ENCODE measurements at places on chromosomes 1 and 21.
A peak's percentile ranks its signal among the peaks of the same experiment; 100 is the strongest.

- no peak for DNase-seq
Observed at GRCh38 chr1:154179946-154180687, 11.8 kb downstream of the TPM3 start.

GRCh38 chr1:113325022-113325421 lies 65.3 kb upstream of the MAGI3 start:
- no peak for DNase-seq

GRCh38 chr1:227779021-227779441 lies 36.4 kb upstream of the PRSS38 start:
- DNase-seq, result no peak

GRCh38 chr1:228000836-228001563 lies 5.8 kb upstream of the WNT3A start:
- no peak for DNase-seq

GRCh38 chr1:177282976-177283375 lies 112.2 kb downstream of the BRINP2 start:
- DNase-seq, result no peak

GRCh38 chr1:100443811-100444571 lies 91.7 kb downstream of the CDC14A start:
- no peak for DNase-seq

GRCh38 chr1:201145816-201146215 lies 8.5 kb downstream of the TMEM9 start:
- no peak for DNase-seq

DNA sequence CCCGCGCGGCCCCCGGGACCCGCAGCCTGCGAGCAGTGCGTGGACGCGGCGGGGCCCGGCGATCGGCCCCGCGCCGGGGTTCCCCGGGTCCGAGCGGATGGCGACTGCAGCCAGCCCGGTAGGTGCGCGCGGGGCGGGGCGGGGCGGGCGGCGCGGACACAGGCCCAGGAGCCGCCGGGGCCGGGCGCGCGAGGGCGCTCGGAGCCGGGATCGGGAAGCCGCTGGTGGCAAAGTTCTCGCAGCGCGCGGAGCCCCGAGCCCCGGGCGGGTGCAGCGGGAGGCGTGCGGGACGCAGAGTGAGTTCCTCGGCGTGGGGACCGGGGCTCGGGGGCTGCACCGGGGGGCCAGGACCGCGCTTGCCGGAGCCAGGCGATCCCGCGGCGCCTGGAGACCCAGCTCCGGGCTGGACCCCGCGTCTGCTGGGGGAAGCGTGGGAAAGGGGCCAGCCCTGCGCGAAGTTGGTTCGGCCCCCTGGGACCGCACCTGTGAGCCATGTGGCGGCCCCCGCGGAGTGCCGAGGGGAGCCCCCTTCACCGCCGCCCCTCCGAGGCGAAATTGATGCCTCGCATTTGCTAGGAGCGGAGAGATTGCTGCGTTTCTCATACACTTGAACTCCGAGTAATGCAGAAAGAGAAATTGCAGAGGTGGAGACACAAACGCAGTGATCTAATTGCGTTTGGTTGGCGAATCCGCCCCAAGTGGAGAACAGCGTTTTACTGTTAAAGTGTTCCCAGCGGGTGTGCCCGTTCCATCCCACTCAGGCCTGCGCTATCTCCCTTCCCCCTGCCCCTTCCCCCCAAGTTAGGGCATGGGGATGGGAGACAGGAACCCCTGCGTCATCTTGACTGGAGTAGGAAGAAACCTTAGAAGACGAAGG lies 228.9 kb upstream of the TMEM51 start:
- no peak for DNase-seq

DNA sequence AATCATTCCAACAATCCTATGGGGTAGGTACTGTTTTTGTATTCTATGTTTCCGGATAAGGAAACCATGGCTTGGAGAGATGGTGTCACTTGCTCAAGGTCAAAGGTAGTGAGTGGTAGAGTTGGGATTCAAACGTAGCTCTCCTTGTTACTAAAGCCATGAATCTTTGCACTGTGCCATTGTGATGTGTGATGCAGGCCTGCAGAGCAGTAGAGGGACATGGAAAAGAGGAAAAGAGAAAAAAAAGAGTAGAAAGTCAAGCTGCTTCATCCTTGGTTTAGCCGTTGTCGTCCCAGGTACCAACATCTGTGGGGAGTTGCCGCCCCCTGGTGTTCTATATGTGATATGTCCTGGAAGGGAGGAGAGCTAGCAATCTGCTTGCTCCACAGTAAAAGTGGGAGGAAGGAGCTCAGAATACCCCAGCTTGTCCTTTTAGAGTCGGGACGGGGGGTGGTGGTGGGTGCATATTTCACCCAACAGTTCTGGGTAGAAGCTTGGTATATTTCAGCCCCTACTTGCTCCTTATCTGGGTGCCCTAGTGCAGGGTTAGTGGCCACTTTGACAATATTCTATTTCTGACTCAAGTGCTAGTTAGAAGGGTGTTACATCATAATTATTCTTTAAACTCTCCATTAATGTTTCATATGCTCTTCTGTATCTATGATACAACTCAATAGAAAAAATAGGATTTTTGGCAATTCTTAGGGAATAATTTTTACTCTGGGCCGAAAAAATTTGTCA lies 98.4 kb downstream of the EBNA1BP2 start:
- DNase-seq, result peak; percentile 58

DNA sequence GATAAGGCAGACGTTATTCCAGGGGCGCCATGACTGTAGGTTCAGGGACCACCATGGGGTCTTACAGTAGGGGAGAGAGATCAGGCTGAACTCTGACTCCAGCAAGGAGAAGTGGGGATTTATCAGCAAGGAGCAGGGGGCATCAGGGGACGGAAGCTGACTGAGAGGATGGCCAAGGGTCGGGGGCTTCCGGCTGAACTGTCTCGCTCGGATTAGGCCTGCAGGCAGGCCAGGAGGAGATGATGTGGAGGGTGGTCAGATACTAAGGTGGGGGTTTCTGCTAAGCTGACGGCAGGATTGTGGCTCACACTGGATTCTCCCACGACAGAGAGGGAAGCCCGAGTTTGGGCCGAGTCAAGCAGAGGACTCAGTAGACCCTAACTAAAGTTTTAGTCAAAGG lies 186.9 kb upstream of the VAMP3 start:
- no peak for DNase-seq

DNA sequence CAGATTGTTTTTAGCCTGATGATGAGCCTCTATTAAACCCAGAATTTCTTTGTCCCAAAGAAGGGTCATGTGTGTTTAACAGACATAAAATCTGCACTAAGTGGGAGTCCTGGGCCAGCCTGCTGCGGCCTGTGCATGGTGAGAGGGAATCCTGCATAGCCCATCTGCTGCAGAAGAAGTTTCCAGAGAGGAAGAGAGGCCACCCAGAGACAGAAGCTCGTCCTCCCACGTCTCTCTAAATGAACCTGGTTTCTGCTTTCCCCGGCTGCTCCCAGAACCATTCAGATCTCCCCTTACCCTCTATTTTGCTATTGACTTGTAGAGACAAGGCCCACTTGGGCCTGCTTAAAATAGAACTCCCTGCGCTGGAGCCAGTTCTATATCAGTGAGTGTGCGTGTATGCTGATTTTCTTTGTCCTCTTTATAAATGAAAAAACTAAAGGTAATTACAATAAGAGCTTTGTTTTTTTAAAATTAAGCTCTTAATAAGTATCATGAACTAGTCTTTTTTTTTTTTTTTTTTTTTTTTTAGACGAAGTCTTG lies 142.8 kb upstream of the RAB4A start:
- no peak for DNase-seq

DNA sequence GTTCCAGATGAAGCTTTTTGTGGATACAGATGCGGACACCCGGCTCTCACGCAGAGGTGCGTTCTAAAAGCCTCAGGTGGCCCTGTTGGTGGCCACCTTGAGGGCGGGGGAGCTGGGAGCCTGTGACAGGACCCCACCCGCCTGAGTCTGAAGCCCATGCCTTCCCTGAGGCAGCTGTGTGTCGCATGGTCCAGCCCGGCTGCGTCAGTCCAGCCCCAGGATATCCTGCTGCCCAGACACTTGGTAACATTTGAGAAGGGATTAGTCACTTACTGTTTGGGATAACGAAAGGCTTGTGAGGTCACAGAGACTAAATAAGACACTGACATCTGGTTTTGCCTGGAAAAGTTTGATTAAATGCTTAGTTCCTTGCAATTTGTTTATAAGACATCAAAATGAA lies 68.9 kb downstream of the UCK2 start:
- no peak for DNase-seq

GRCh38 chr1:145720556-145720877 lies 1.2 kb downstream of the CD160 start:
- no peak for DNase-seq

DNA sequence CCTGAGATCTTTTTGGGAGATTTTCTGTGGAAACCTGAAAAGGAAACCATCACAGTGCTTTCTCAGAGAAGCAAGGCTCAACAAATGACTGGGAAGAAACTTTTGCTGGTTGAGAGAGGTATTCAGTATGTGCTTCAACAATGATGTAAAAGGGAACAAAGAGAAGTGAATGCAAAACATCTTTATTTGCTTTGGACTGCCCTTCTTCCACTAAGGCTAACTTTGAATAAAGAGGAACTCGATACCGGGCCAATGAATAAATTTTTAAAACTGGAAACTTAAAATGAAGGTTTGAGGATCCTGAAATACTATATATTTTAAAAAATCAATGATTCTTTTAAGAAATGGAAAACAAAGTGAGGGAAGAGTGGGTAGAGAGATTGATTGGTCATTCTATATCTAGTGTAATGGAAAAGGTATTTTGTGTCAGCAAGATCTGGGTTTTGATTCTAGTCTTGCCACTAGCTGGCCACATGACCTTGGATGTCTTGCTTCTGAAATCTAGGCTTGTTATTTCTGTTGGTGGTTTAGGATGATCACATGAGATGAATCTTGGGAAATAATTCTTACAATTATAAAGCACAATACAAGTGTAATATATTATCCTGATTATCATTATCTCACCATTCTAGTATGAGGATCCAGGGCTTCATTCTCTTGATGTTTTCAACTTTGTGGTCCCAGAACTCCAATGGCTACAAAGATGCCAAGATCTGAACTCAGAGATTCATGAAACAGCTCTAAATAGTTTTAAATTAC lies 34.6 kb upstream of the APOBEC4 start:
- no peak for DNase-seq

- no peak for DNase-seq
Observed at GRCh38 chr21:26140926-26141325, 29.6 kb downstream of the APP start.

DNA sequence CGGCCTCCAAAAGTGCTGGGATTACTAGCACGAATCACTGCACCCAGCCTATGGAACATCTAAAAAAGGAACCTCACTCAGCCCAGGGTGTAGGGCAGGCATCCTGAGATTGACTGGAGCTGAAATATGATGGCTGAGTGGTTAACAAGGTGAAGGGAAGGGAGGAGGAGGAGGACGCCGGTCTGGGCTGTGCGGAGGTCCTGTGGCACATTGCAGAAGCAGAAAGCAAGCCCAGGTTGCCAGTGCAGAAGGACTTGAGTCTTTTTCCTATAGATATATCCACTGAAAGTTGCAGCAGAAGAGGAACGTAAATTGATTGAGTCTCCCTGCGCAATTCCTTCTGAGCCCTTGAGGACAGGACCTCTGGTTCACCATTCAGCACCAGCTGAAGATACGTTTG lies 1.5 kb upstream of the KIF17 start:
- DNase-seq, result no peak

- DNase-seq, result no peak
Observed at GRCh38 chr21:31658053-31658452, 1.4 kb upstream of the SOD1 start.

DNA sequence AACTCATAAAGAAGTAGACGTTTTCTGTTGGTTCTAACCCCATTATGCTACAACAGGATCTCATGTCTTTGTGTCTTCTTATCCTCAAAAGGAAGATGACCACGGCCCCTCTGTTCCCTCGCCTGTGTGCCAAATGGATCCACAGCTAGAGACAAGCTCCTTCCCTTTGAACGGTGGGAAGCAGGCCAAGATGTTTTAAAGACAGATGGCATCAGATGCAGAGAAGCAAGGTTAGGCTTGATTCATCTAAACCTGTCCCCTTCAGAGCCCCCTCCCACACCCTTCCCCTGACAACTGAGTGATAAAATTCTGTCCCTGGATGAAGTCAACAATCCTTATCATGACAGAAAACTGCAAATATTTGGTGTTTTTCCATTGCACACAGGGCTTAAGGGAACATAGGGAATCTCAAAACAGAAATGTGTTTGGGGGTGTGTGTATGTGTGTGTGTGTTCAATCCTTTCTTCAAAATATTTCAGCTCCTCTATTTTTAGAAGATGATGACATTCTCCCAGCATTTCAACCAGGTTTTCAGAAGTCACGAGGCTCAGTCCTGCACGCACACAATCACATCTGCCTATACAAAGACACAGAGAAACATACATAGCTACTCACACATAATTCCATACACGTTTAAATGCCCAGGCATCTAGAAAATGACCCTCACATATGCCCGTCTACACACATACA lies 27.8 kb upstream of the FMOD start:
- no peak for DNase-seq

- no peak for DNase-seq
Observed at GRCh38 chr1:11673089-11673769, 7.7 kb downstream of the MAD2L2 start.

DNA sequence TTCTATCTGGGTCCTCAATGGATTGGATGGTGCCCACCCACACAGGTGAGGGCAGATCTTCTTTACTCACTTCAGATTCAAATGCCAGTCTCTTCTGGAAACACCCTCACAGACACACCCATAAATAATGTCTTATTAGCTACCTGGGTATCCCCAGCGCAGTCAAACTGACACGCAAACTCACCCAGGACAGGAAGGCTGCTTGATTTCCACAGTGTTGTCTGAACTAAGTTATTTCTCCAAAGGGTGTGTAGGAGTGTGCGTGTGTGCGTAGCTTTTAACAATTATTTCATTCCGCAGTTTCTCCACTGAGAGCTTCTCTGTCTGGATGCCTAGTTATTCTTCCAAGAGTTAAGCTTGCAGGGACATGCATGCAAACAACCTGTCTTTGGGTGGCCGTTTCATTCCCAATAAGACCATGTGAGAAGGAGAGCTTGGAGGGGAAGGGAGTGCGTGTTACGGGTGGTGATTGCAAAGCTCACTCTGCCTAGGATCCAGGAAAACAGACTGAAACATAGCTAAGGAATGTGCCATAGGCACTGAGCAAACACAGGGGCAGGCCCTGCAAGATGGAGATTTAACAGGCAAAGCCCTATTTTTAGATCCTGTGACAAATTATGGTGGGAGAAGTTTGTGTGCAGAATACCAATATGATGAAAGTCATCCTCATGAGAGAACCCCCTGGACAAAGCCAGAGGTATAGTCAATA lies 269.7 kb downstream of the DYRK1A start:
- no peak for DNase-seq

GRCh38 chr1:172139196-172139595 lies 281.3 kb upstream of the C1orf105 start:
- no peak for DNase-seq

- no peak for DNase-seq
Observed at GRCh38 chr1:7842517-7842916, 10.3 kb downstream of the UTS2 start.

DNA sequence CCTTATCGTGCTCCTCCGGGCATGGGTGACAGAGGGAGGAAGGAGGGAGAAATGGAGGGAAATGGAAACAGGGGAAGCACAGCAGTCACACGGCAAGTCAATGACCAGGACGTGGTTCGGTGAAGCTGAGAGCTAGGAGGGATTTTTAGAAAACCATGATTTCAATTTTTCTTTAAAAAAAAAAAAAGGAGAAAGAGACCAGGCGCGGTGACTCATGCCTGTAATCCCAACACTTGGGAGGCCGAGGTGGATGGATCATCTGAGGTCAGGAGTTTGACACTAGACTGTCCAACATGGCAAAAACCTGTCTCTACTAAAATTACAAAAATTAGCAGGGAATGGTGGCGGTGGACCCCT lies 776 bp upstream of the TNFRSF9 start:
- DNase-seq, result no peak

GRCh38 chr1:113983391-113983790 lies 4.1 kb downstream of the OLFML3 start:
- no peak for DNase-seq

Data from stimulated activated CD4-positive, alpha-beta T cell treated with anti-CD3 and anti-CD28 coated beads, TNF-alpha, amount 100 ng/mL, for 24 hours (primary cell).